ENCODE measurements at places on chromosomes 3 and 15.

DNA sequence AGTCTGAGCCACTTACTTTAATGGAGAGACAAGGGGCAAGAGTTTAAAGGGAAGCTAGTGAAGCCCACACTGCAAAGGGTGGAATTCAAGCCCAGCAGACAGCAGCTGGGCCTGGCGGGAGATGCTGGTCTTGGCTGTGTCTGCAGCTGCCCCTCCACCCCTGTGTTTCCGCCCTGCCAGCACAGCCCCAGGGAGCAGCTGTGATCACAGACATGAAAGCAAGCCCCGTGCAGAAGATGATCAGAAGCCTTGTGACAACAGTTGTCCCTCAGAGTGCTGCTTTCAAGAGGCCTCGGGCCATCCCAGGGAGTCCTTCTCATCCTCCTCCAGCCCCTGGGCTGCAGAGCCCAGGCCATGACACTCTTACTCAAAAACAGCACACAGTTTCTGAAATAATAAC is 24.1 kb upstream of the SLC6A1 start:
- no peak for DNase-seq

DNA sequence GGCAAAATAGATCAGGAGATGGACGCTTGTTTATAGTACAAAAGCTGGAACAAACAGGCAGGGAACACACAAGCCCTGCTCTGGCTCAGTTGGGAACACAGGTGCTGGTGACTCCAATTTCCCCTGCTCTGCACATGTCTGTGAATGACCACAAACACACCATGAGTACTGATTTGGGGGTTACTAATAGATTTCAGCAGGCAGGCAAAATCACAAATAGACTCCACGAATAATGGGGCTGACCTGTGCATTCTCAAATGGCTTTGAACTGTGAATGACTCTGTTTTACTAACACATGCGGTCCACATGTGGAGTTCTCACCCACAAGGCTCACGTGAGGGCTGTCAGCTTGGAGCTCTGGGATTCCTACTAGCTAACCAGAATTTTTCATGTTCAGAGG is 3.9 kb downstream of the RTP3 start:
- DNase-seq = no peak

DNA sequence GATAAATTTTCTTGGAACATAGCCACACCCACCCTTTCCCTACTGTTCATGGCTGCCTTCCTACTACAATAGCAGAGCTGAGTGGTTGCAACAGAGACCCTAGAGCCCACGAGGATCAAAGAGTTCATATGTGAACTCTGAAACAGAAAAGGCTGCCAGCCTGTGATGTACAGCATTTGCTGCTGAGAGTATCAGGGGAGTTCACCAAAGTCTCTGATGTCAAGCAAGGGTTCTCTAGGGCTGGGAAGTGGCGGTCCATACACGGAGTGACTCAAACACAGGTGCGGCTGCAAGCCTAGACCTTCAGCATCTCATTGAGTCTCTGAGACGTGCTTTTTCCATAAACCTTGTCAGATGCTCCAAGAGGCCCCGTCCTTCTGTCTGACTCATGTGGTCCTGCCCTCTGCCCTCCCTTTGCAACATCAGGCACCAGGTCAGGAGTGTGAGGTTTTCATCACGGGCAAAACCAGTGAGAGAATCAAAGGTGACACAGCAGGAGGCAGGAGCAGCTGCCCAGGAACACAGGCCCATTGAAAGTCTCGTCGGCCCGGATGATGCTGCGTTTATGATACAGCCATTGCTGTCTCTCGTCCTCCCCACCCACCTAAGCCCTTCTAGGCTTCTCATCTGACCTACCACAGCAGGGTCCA is 42.9 kb downstream of the PCSK6 start:
- DNase-seq = no peak

DNA sequence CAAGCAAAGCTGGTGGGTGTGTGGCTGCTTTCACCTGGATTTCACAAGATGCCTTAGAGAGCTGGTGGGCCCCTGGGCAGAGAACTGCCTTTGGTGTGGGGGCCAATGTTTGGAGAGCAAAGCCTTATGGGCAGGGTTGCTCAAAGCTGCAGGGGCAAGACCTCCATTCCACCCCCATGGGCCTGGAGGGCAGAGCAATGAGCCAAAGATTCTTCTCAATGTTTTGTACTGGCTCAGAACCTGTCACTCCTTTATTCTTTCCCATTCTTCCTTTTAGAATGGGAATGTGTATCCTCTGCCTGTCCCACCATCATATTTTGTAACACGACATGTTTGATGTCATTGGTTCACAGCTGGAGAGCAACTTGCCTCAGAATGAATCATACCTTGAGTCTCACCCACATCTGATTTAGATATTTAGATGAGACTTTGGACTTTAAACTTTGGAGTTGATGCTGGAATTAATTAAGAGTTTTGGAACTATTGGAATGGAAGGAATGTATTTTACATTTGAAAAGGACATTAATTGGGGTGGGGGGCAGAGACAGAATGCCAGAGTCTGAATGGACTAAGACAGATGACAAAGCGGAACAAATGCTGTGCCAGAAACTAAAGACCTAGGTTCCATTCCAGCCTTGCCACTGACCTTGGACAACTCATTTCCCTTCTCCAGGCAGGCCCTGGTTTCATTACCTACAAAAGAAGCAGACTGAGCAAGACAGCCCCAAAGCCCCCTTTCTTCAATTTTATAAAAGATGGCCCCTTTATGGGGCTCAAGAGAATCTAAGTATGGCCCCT is 72.9 kb downstream of the DAPK2 start:
- no peak for DNase-seq

Data from cortex of kidney (tissue), 1 donor.